ENCODE measurements at places on chromosomes 6 and 20.

- peak; percentile 55 for DNase-seq
Observed at GRCh38 chr20:56748476-56749377, 119.6 kb downstream of the TFAP2C start.

GRCh38 chr6:15962449-15962764 is 166.5 kb upstream of the MYLIP start:
- DNase-seq, result no peak

GRCh38 chr20:5486377-5487054 is 169.8 kb upstream of the PROKR2 start:
- no peak for DNase-seq

GRCh38 chr20:19835533-19836222 is 77.6 kb downstream of the RIN2 start:
- no peak for DNase-seq

GRCh38 chr6:30799210-30799609 is 54.9 kb upstream of the IER3 start:
- DNase-seq, result no peak

DNA sequence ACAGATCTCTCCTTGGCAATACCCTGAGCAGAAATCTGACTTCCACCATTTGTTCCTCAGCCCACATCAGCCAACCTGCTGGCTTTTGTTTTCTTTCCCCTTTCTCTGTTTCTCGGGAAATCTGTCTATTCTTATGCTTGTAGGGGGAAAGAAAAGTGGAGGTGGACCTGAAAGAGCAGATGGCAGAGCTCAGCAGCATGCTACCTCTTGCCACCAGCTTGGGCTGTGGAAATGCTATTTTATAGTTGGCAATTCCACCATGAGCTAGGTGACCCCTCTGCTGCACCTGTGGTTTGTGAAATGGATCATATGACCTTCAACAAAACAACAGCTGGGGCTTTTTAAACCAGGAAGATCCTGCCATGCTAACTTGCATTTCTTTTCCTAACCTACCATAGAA is 6.8 kb upstream of the SPATS1 start:
- DNase-seq, result no peak

- DNase-seq, result no peak
Observed at GRCh38 chr20:44091026-44091425, 96.0 kb downstream of the JPH2 start.

GRCh38 chr6:61887423-61887822 is 398.6 kb downstream of the KHDRBS2 start:
- no peak for DNase-seq

GRCh38 chr6:33467091-33467490 is 12.7 kb downstream of the ZBTB9 start:
- DNase-seq, result no peak

GRCh38 chr6:4939241-4939640 is 64.6 kb downstream of the RPP40 start:
- no peak for DNase-seq

GRCh38 chr6:85473748-85474147 is 23.9 kb downstream of the NT5E start:
- DNase-seq, result no peak

DNA sequence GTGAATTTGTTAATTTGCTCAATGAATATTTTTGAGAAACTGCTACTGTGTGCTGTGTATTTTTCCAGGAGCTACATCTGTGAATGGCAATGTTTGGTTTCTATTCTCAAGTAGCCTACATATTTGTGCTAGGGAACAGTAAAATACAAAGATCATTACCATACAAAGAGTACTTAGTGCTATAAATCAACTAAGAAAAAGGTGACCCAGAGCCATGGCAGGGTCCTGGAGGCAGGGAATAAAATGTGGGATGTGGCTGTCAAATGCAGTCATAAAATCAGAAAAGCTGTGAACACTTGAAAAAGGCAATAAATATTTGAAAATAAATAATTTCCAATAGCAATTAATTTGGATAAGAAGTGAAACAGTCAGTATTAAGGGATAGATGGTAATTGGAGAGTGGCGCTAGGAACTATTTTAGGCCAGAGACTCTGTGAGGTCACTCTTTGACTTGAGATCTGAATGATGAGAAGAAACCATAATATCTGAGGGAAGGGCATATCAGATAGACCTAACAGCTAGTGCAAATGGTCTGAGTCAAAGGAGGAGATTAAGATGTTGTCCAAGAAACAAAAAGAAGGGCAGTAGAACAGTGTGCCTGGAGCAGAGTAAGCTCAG is 98.8 kb downstream of the MANEA start:
- DNase-seq, result no peak

- peak; percentile 66 for DNase-seq
Observed at GRCh38 chr6:129575378-129576118, 134.4 kb downstream of the ARHGAP18 start.

GRCh38 chr6:97399208-97399607 is 116.2 kb upstream of the MMS22L start:
- no peak for DNase-seq

DNA sequence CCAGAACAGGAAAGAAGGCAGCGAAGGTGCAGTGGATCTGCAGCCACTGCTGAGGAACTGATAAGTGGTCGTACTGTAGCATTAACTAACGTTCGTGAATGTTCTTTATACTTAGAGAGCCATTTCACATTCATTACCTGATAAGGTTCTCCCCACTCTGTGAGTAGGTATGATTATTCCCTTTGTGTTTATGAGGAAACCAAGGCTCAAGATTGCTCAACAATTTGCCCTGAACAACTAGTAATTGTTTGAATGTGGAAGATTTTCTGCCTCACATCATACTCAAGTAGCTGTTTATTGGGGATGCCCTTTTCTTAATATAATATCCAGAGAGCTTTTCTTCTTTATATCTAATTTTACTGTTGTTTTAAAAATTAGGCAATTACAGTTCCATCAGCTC is 24.9 kb upstream of the ELOVL5 start:
- DNase-seq, result no peak

GRCh38 chr6:102995491-102995890 is 1602.0 kb downstream of the GRIK2 start:
- DNase-seq, result no peak

- peak; percentile 47 for DNase-seq
Observed at GRCh38 chr6:128600397-128600951, 80.1 kb upstream of the PTPRK start.

GRCh38 chr6:11228935-11229654 is 3.4 kb downstream of the NEDD9 start:
- DNase-seq, result no peak

GRCh38 chr20:4972506-4973251 is 28.6 kb downstream of the SLC23A2 start:
- DNase-seq, result no peak

- DNase-seq, result peak; percentile 96
Observed at GRCh38 chr20:57435498-57436222, 44.5 kb downstream of the RBM38 start.

GRCh38 chr6:158313989-158314388 is 1.7 kb downstream of the TULP4 start:
- DNase-seq, result no peak

DNA sequence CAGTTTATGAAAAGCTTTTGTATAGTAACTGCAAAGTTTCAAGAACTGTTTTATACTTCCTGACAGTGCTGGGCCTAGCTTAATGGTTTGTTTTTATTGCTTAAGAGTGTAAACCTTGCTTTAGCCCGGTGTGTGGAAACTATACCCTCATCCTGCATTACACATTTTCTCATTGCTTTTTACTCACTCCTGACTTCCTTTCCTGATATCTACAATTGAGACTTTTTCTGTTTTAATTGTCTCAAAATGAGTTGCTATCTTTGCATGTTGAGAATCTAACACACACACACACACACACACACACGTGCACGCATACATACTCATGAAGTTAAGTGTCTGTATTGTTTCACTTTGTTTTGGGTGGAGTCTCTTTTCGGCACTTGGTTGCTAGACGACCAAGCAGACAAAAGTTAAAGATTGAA is 16.7 kb downstream of the BMP2 start:
- DNase-seq, result no peak

- DNase-seq, result no peak
Observed at GRCh38 chr20:21411725-21412124, 14.4 kb upstream of the NKX2-4 start.

- no peak for DNase-seq
Observed at GRCh38 chr6:87698547-87699006, 3.5 kb downstream of the AKIRIN2 start.

- DNase-seq, result no peak
Observed at GRCh38 chr6:34891296-34891695, 2.2 kb downstream of the ANKS1A start.

DNA sequence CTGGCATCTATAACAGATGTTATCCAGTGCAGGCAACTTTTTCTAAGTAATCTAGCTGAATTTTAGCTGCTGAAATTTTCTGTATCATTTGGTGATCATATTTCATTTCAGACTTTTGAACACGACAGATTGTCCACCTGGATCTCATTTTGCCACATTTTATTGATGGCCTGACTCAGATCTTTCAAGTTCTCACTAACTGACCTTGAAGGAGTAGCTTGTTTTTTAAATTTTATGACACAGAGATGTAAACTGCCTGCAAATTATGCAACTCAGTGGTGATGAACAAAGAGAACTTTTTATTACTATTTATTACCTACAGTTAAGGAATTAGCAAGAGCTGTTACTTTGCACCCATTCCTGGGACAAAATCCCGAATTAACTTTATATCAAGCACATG is 366.4 kb downstream of the PAX1 start:
- DNase-seq, result no peak

GRCh38 chr20:53927990-53928389 is 142.4 kb downstream of the BCAS1 start:
- no peak for DNase-seq

- DNase-seq, result no peak
Observed at GRCh38 chr20:38644588-38645260, 43.1 kb downstream of the ARHGAP40 start.

- DNase-seq, result peak; percentile 68
Observed at GRCh38 chr6:52317841-52318581, 33.5 kb upstream of the MCM3 start.

DNA sequence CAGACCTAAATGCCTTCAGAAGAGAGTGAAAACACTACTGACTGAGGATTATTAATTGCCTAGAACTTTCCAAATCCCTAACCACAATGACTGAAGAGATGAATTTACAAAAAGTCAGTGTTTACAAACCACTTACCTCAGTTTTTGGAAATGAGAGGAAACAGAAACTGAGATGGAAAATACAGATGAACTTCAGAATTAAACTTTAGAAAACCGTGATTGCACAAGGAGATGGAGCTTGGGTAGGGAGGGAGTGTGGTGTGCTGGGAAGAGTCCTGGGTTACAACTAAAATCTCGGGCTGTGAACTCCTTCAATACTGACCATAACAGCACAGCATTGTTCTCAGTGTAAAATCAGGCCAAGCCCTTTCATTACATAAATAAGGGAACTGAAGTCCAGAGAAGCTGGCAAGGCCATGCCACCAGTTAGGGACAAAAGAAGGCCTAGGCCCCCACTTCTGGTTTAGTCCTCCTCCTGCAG is 4.0 kb downstream of the ELMO2 start:
- no peak for DNase-seq

DNA sequence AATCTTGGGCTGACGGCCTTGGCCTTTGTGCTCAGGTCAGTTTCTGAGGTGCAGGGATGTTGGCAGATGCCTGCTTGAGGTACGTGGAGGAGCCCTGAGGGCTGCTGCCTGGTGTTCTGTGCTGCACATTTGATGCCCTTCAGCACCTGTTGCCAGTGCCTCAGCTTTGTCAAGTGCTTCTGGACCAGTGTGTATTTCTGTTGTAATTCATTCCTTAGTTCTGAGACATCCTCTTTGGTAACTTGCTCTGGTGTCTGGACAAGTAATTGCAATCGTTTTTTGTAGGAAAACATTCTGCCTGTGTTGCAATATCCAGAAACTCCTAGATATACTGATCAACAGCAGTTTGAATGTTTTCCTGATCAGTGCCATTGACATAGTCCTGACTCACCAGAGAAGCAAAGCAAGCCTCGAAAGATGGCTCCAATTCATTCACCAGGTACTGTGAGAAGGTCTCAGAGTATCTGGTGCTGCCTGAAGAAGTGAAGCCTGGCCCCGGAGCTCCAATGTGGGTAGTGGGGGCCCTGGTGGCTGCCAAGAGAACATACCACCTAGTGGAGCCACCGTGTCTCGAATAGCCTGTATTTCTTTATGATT is 26.7 kb downstream of the ZNF337 start:
- no peak for DNase-seq

- DNase-seq, result no peak
Observed at GRCh38 chr6:50822078-50822476, 3.4 kb downstream of the TFAP2B start.

DNA sequence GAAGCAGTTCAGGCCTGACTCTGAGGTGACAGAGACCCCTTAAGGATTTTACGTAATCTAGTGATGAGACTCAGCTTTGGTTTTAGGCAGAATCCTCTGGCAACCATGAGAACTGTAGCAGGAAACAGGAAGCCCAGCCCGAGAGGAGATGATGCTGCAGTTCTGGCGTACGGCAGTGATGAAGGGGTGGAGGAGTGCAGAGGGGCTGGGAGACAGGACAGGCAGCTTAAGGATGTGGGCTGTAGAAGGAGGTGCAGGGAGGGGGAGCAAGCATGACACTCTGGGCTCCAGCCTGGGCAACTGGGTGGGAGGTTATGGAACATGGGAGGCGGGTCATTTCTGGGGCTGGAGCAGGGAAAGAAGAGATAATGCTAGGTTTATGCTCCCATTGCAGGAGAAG is 67.1 kb downstream of the LRFN2 start:
- DNase-seq, result no peak

Measured in PC-9 (cell line).